CD4-positive, alpha-beta T cell treated with Interleukin-2 at 100 ng/mL for 4 hours (primary cell): ENCODE measurements at places on chromosomes 2 and 18.

DNA sequence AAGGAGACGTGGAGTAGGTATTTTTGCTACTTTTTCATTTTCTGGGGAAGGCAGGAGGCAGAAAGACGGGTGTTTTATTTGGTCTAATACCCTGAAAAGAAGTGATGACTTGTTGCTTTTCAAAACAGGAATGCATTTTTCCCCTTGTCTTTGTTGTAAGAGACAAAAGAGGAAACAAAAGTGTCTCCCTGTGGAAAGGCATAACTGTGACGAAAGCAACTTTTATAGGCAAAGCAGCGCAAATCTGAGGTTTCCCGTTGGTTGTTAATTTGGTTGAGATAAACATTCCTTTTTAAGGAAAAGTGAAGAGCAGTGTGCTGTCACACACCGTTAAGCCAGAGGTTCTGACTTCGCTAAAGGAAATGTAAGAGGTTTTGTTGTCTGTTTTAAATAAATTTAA lies 3.4 kb downstream of the FZD7 start:
- no peak for DNase-seq

- DNase-seq, result no peak
Observed at GRCh38 chr2:101843471-101843870, 146.0 kb downstream of the MAP4K4 start.

GRCh38 chr2:234175649-234176048 lies 125.1 kb downstream of the SPP2 start:
- no peak for DNase-seq

- DNase-seq, result no peak
Observed at GRCh38 chr2:197939787-197940186, 135.4 kb downstream of the PLCL1 start.

GRCh38 chr18:55096263-55096951 lies 137.1 kb upstream of the CCDC68 start:
- no peak for DNase-seq

- no peak for DNase-seq
Observed at GRCh38 chr18:6859676-6860422, 130.3 kb downstream of the ARHGAP28 start.

GRCh38 chr2:208565690-208566416 lies 159.3 kb downstream of the PTH2R start:
- no peak for DNase-seq

- no peak for DNase-seq
Observed at GRCh38 chr2:38106405-38107094, 30.6 kb upstream of the CYP1B1 start.

DNA sequence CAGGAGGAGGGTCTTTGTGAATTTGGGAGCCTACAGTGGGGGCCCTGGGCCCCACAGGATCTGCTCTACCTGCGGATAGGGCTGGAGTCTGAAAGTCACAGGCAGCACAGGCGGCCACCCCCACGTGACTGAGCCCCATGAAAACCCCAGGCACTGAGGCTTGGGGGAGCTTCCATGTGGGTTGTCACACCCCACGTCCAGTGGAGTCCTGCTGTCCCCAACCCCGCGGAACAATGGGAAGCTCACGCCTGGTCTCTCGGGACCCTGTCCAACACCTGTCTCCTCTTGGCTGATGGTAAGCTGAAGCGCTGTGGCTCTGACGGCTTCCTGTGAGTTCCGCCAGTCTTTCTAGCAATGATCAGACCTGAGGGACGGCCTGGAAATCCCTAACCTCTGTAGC lies 85.8 kb downstream of the PTGR3 start:
- no peak for DNase-seq

DNA sequence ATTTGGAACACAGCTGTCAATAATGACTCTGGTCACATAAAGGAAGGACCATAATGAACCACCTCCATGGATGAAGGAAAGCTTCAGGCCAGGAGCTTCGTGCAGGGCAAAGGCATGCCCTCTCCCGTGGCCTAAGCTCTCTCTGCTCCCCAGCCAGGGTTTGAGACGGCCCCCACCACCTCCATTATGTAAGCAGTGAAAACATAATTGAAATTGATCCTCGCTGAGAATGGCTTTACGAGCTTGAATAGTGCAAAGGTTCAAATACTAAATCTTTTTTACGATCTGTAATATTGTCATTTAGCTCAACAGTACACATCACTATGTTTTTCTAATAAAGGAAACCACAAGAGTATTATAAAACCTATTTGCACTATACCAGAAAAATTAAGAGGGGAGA lies 5.2 kb upstream of the EDAR start:
- DNase-seq, result no peak

DNA sequence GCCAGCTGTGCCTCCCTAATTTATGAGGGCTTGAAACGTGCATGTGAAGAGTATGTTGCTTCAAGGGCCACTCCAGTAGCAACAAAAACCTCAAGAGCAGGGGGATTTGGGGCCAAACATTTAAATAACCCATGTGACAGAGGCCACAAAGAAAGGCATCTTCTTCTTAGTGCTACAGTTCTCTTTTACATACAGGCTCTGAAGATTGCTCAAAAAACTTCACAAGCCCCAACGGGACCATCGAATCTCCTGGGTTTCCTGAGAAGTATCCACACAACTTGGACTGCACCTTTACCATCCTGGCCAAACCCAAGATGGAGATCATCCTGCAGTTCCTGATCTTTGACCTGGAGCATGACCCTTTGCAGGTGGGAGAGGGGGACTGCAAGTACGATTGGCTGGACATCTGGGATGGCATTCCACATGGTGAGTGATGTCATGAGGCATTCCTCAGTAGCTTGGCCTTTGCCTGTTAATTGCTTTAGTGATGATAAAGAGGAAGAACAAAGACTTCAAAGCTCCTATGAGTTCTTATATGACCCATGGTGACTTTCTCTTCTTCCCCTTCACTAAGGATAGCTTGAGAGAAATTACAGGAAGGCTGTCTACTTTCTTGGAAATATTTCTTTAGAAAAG lies 40.1 kb downstream of the NRP2 start:
- DNase-seq, result no peak

DNA sequence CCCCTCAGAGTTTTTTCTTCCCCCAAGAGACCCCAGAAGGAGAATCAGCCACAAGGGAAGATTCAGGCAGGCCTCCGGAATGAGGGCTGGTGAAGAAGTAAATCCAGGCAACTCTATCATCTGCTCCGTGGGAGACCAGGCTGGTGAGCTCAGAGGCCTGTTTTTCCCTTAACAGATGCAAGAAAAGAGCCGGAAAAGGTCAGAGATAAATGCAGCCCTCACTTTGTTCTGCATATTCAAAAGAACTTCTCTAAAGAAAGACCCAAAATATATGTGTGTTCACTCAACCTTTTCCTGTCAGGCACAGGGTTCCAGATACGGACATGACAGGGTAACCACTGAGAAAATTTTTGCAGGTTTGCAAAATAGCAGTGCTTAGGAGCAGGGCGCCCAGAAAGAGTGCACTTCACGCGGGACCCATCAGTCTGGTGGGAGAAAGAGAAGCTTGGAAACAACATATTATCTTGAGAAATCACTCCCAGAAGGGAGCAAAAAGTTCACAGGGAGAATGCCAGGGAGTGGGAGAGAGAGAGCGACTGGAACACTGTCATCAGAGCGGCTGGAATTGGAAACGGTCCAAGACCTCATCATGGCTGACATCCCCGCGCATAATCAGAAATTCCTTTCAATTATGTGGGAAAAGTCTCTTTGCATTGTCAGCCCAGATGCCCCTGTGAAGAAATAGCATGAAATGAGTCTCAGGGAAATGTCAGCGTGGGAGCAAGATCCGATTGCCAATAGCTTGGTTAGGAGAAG lies 244.8 kb upstream of the SLC14A2 start:
- DNase-seq, result no peak

DNA sequence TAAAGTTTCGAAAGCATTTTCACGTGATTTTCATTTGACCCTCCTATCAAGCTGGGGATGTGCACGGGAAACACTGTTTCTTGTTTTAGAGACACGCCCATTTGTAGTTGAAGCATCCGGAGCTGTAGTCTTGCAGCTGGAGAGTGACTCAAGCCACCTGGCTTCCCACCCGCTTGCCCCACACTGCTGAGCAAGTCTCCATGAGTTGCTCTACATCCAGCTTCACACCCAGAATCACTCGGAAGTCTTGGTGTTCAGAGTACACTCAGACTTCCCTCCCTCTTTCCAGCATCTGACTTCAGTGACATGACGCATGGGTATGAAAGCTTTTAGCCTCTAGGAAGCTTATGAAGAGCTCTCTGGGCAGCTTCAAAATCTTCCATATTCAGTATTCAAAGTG lies 262.4 kb downstream of the NBAS start:
- DNase-seq, result no peak

GRCh38 chr2:54556621-54557121 lies 100.5 kb downstream of the SPTBN1 start:
- DNase-seq, result no peak

DNA sequence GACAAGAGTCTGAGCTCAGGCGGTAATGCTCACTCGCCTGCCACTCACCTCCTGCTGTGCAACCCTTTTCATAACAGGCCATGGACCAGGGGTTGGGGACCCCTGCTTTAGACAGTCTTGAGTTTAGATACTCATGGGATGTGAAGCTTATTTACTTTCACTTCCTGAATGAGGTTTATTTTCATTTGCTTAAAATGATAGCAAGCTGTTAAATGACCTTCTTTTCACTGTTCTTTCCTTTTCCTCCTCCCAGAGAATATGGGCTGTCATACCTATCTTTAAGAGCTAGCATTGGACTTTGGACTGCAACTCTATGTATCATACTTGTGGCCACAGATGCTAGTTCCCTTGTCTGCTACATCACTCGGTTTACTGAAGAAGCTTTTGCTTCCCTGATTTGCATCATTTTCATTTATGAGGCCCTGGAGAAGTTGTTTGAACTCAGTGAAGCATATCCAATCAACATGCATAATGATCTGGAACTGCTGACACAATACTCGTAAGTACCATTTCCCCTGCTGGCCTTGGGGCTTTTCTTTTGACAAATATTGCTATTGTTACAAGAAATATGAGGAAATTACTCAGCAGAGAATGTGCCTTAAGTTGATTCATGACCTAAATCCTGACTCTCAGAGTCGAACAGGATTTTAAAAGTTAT lies 168.5 kb downstream of the DPP4 start:
- peak; percentile 33 for DNase-seq

DNA sequence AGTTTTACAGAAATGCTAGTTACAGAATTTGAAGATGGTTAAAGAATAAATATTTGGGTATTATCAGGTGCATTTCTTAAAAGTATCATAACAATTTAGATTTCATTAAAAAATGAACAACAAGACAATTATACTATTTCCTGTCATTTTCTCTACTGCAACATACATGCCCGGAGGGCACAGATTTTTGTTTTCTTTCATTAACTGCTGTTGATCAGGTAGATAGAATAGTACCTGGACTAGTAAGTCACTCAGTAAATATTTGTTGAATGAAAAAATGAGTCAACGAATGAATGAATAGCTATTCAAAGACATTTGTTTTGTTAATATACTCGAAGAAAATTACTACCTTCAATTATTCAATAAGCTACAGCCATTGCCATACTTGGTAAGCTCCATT lies 531.2 kb upstream of the VRK2 start:
- no peak for DNase-seq

DNA sequence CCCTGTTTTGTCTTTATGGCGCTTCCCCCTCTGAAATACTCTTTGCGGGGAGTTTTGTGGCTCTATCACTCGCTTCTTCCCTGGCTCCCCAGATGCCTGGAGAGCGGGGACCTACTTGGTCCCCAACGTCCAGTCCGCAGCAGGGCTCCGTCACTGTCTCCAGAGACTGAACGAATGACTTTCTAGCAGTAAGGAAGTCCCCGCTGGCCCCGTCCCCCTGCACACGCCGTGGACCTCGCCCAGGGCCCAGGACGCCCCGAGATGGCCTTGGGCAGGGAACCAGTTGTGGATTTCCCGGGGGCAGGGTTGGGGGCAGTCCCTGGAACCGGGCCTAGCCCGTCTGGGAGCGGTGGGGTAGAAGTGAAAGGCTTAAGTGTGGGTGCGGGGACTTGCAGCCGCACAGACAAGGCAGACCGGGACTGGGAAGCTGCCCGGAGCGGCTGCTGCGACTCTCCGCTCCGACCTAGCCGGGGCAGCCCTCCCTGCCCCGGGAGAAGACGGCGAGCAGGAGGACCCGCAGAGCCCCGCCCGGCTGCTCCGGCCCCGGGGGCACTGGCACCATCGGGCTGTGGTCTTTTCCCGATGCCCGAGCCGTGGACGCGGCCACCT lies 821 bp upstream of the EPHA4 start:
- DNase-seq, result peak; percentile 5

DNA sequence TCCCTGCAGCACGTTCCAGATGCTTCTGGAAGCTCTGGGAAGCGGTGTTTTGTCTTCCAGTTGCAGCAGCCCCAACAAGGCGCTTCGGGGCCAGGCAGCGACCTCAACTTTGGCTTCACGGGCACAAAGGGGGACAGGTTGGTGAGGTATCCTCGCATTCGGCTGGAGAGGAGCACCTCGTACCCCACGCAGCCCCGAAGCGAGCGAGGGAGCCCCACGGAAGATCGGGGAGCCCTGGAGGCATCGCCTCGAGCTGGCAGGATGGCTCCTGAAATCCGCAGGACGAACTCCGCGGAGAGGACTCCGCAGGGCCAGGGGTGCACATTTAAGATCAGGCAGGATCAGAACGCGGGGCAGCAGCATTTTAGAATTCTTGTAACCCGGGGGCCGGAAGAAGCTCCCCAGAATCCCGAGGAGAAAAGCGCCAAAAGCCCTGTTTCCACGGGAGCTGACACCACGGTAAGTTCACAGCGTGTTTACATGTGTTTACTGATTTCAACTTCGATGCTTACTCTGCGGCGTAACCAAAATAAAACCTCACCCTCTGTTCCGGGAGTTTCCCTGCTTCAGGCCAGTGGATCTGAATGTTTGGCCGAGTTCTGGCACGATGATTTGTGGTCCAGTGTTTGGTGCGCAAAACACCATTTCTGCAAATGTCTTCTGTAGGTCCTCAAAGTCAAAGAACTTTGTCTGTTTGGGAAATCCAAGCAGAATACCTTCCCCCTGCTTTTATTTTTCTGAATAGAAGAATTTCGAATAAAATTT lies 212.5 kb downstream of the NEDD4L start:
- no peak for DNase-seq

DNA sequence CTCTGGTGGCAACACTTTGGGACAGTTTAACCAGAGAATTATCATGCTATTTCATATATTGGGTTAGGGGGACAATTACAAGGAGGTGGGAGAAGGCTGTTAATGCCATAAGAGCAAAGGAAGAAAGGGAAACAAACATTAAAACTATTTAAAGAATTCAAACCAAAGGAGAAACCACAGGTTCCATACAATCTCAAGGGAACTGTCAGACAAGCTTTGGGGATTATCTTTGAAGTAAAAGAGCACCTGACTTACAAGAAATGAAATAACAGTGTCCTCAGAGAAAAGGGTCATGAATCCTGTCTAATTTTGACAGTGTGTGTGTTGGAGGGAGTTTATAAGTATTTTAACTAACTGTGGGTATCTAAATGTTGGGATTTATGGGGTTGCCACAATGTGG lies 44.4 kb downstream of the CERS6 start:
- no peak for DNase-seq

GRCh38 chr2:86520153-86520552 lies 43.1 kb downstream of the CHMP3 start:
- DNase-seq, result no peak

GRCh38 chr2:10019602-10020400 lies 23.5 kb upstream of the KLF11 start:
- DNase-seq, result no peak

- DNase-seq, result no peak
Observed at GRCh38 chr2:2805263-2805662, 474.2 kb upstream of the MYT1L start.

GRCh38 chr18:10559553-10560451 lies 34.0 kb downstream of the NAPG start:
- no peak for DNase-seq

- no peak for DNase-seq
Observed at GRCh38 chr2:10987861-10988260, 76.1 kb downstream of the KCNF1 start.
